ENCODE measurements at places on chromosomes 13 and 19.

DNA sequence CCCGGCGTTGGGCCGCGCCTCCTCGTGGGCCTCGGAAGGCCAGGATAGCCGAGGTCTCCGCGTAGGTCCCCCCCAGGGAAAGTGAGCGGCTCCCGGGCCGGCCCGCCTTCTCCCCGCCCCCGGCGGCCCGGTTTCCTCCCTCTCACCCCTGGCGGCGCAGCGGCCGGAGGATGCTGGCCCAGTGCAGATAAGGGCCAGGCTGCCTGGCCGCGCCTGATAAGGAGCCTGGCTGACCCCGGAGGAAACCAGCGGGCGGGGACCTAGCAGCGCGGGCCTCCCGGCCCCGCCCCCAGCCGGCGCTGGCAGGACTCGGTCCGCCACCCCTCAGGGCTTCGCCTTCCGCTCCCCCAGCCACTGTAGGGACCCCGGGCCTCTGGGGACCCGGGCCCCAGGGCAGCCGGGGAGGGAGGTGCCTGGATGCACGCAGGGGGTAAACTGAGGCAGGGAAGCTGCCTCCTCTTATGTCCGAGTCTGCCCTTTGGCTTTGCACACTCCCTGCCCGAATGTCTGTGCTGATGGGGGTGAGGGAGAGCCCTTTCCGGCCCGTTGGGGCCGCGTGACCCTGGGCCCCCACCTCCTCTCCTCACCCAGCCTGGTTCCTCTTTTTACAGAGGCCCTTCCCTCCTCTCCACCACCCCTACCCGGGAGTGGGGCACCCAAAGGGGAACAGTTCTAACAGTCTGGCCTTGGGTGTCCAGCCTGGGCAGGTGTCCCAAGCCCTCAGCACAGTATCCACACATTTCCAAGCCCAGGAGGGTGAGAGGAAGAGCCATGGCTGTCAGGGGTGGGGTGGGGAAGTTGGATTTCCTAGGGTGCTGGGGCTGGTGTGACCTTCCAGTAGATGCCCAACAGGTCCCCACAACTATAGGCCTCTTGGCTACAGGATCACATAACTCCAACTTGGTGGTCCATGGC is at the start of gene LYL1:
LYL1 (minus strand) TSS at position 193 of the 915 bp plus-strand sequence. CDS start 1,687 bp downstream, outside the sequence.
- no peak for DNase-seq

DNA sequence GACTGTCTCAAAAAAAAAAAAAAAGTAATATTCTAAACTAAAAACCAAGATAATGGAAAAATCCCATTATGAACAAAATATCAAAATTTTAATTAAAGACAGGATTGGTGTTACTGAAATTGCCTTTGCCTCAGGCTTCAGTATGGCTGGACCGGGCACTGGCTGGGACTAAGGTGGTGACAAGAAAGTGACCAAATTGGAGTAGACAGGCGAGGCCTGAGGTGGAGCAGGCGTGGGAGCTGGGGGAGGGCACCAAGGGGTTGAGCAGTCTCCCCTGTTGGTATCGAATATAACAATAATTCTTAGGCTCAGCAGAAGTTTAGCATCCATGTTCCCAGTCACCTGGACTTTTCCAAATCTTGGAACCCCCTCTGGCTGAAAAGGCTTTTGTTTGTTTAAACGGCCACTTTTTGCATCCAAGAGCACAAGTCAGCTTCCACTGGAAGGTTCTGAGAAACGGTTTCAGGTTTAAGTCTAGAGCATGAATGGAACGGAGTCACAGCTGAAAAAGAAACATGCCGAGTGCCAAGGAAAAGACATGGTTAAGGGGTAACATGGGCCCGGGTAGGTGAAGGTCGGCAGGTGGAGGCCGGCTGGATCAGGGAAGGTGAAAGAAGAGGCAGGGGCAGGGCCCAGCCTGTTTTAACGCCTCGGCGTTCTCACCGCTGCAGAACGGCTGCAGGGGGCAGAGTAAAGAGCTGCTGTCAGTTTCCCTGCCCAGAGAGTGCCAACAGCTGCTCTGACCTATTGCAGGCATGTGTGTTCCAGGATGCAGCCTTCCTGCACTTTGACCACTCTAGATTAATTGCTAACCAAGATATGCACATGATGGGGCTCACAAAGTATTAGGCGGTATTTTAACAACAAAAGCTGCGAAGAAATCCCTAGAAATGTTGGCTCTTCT is 104.4 kb downstream of the TM9SF2 start:
- peak; percentile 67 for DNase-seq

DNA sequence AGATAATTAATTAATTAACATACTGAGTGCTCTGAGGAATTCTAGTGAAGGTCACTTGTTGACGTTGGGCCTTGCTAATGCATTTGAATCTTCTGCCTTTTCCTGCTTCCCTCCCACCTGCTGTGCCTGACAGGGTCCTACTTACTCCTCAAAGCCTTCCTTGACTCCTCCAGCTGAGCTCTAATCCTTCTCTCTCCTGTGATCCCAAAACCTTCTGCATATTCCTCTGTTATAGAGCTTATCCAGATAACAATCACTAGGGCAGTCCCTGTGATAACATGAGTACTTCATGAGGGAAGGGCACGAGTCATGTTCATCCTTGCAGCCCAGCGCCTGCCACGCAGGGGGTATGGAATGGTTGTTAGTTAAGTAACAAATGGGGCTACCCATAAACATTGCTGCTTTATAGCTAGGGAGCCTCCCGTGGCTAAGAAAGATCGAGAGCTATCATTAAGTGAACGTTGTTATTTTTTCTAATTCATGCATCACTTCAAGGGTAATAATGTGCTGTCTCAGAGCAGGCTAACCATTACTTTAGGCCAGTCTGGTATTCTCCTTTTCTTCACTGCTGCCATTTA is 19.1 kb upstream of the SPATA13 start:
- no peak for DNase-seq

- DNase-seq: no peak
Observed at GRCh38 chr13:27132538-27132937, 39.1 kb downstream of the USP12 start.

DNA sequence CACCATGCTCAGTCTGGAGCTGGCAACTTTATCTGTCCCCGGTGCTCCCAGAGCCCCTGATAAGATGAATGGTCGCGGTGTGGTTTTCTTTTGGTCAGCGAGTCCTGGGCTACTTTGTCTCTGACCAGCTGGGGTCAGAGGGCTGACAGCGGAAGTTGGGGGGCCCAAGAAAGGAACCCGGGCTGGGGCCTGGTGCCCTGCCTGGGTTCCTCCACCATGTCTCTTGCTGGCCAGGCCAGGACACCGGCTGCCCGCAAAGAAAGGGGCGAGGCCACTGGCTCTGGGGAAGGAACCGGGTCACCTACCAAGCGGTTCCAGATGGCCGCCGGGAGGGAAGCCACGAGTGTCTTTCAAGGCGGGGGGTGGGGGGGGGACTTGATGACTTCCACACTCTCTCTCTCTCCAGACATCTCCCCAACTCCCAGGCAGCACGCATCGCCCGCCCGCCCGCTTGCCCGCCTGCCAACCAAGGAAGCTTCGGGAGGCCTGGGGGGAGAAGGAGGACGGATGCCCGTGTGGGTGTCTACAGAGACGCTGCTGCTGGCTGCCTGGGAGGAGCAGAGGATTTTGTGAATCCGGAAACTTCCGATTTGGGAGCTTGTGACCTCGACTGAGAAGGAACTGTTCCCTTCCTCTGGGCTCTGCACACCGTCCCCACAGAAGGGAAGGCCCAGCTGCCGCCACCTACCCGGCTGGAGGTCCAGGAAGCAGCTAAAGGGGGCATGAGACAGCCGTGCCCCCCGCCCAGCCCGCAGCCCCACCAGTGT is 1.1 kb downstream of the PIP5K1C start:
- DNase-seq: peak; percentile 44

DNA sequence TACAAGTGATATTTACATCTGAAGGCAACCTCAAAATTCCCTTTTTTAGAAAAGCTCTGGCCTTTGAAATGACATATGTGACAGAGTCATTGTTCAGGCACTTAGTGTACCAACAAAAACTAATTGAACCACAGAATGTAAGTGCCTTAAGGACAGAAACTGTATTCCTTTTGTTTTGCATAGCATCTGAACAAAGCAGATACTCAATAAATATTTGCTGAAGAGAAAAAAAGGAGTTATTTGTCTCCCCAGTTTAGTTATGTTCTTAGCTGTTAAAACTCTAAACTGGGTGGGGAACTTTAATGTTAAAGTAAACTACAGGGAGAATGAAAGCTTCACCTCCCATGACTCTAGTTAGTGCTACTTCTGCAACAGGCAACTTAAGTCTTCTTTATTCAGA is 56.8 kb upstream of the KLF5 start:
- no peak for DNase-seq

GRCh38 chr13:43543331-43543730 is 243.4 kb downstream of the ENOX1 start:
- no peak for DNase-seq

GRCh38 chr13:48144413-48145035 is 49.6 kb upstream of the MED4 start:
- DNase-seq: no peak

DNA sequence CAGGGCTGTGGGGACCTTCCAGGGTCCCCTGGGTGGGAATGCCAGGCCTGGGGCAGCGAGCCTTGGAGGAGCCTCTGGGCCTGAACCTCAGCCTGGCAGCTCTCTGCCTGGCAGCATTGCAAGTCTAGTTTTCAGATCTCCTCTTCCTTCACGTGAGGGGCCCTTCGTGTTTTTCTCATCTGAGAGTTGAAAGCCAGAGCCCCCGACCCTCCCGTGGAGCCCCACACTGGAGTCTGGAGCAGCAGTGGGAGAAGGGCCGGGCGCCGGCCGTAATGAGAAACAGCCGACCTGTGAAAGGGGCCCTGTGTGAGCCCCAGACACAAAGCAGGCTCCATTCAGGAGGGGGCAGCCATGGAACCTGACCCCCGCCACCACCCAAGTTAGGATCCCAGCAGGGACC is 19.3 kb downstream of the TMED1 start:
- DNase-seq: no peak

DNA sequence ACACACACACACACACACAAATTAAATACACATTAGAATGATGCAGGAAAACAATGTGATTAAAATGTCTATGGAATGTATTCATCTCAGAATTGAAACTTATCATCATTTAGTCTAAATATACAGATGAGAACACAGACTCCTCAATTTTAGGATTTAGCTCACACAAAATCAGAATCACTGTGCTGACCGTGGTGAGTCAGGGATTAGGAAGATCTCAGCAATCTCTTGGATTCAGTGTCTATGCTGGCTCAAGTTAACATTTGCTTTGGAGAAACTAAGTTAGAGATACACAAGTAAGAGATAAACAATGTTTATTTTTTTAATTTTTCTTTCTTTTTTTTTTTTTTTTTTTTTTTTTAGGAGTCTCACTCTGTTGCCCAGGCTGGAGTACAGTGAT is 323.6 kb downstream of the KLF12 start:
- DNase-seq: no peak
